Natural killer cell (primary cell): ENCODE measurements at places on chromosomes 1 and 21.

GRCh38 chr21:46459356-46460112 is 843 bp downstream of the DIP2A start:
- peak; percentile 32 for DNase-seq

- no peak for DNase-seq
Measured at GRCh38 chr1:159790237-159790917, 9.6 kb downstream of the DUSP23 start.

DNA sequence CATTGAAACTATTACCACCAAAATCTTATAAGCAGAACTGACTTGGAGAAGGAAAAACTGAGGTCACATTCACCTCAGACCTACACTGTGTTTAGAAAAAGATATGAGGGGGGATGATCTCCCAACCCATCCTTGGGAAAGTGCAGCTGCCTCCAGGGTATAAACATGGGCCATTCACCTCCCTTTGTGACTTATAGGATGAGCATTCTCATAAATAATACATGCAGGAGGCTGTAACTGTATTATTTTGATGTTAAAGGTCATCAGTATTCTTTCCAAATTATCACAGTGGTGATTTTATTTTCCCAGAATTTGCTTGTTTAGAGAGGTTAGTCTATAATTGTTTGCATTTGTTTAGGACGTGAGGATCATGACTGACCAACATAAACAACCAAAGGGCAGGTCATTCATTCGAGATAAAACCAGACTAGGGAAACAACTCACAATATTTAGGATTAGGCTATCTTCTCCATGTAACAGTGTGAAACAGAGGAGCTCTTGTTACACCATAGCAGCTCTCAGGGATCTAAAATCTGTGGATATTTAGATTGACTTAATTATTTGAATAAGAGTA is 109.2 kb upstream of the NR5A2 start:
- no peak for DNase-seq

- no peak for DNase-seq
Measured at GRCh38 chr21:14677639-14678179, 131.6 kb upstream of the SAMSN1 start.

- peak; percentile 67 for DNase-seq
Measured at GRCh38 chr1:92951141-92951582, 10.1 kb downstream of the DIPK1A start.

- no peak for DNase-seq
Measured at GRCh38 chr1:22206551-22207125, 63.7 kb upstream of the WNT4 start.

DNA sequence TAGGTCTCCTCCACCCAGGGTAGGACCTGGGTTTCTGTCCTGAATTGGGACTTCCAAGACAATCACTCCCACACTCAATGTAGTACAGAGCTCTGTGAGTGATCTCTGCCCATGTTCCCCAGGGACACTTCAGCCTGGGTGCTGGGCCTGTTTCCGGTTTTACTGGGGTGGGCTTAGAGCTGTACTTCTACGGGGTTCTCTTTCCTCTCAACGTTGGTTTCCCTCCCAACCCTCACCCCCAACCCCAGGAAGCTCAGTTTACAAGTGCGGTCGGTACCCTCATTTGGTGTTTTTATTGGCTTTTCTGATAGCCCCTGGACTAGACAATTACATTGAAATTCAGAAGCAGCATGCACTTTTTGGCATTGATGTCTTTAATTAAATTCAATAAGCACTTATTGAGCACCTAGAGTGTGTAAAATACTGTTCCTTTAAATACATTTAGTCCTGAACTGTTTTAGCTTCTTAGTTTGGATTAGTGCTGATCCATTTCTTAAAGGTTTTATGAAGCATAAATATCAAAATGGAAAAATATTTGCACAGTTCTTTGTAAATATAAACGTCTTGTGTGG is 542 bp upstream of the XPR1 start:
- no peak for DNase-seq

DNA sequence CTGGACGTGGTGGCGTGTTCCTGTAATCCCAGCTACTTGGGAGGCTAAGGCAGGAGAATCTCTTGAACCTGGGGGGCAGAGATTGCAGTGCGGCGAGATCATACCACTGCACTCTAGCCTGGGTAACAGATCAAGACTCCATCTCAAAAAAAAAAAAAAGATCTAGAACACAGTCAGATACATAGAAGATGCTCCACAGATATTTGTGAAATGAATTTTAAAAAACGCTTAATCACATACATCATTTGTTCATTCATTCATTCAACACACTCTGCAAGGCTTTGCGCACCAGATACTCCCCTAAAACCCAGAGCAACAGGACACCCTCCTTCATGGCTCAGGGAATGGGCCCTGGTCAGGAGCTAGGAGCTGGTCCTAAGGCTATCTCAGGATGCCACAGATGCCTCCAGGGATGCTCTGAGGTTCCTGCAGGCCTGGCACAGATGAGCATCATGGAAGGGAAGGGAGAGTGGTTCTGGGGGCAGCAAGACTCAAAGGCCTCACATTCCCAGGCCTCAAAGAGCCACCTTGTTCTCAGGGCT is 6.4 kb downstream of the HSPG2 start:
- DNase-seq: no peak
